Left hindlimb (tissue), 1 donor: ENCODE measurements at places on chromosomes 5 and 9.

DNA sequence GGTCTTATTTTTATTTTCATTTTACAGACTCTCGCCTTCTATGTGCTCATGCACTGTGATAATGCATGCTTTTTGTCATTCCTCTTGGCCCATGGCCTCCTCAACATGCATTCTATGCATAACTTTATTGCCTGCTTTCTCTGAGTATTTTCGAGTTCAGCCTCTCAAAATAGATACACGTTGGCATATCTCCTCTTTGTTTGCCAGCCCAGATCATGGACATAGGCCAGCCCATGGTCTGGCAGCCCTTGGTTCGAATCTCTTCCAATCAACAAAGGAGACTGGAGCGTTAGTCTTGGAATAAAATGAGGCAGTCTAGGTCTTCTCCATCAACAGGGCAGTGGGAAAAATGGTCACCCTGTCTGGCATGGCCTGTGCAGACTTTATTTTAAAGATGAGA is 279.5 kb upstream of the ADAMTS16 start:
- no peak for DNase-seq

DNA sequence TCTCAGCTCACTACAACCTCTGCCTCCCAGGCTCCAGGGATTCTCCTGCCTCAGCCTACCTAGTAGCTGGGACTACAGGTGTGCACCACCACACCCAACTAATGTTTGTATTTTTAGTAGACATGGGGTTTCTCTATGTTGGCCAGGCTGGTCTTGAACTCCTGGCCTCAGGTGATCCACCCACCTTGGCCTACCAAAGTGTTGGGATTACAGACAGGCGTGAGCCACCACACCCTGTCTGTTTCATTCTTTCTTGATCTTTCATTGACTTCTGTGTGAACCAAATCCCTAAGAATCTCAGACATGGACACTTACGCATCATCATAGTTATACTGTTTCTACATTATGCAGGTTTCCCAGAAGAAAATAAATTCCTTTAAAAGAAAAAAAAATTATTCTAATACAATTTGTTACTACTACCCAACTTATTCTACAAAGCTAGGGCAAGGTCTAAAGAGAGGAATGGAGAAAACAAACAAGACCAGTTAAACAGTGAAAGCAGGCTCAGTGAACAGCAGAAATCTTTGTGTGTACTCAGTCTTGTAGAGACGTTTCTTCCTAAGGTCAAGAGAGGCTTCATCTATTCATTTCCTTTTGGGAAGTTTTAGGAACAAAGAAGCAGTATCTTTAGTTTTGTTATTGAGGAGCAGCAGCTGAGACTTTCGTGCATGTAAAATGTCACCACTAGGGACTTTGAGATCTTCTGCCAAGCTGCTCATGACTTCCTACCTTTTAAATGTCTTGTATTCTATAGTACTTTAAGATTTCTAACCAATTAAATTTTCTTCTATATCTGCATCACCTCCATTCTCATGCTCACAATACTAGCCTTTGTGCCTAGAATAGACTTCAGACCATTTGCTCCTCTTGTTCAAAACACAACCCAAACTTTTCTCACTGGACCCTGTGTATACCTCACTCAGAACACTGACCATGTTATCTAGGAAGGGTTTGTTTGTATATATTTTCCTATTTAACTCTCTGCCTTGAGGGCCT is 5.6 kb upstream of the HMGCR start:
- no peak for DNase-seq

DNA sequence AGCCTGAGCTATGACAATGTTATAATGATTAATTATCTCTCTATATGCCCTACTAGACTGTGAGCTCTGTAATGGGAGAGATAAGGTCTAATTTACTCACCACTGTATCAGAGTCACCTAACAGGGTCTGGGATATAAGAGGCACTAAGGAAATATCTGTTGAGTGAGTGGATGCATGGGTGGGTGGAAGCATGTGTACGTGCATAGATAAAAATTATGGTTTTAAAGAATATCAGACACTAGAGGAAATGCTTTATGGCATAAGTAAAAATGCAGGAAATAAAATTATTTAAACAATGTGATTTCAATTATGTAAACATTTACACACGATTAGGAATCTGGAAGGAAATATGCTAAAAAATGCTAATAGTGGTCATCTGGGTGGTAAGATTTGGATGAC is 137.8 kb downstream of the SPOCK1 start:
- DNase-seq: no peak

GRCh38 chr5:151569132-151570046 is 21.7 kb downstream of the FAT2 start:
- no peak for DNase-seq

- DNase-seq: no peak
Observed at GRCh38 chr5:94463739-94464138, 154.7 kb downstream of the KIAA0825 start.

- no peak for DNase-seq
Observed at GRCh38 chr5:10576790-10577189, 12.9 kb downstream of the ANKRD33B start.

DNA sequence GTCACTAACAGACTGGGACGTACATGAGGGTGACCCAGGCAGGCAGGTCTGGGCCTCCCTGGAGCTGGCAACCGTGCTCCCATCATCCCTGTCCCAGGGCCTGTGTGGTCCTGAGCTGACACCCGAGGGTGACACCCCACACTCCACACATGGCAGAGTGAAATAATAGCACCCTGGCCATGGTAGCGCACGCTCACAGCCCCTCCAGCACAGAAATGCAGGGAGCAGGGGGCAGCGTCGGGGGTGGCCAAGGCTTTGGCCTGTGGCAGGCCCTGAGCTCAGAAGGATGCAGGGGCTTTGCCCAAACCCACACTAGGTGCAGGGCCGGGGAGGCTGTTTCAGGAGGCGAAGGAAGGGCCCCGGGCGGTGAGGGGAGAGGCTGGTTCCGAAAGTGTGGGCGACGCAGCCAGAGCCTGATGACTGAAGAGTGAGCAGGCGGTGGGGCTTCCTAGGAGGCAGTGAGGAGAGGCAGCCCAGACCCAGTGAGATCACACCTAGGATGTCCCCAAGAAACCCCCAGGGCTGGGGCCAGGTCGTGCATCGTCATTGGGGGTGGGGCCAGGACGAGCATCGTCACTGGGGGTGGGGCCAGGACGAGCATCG is 12.9 kb downstream of the OR2V2 start:
- DNase-seq: no peak

DNA sequence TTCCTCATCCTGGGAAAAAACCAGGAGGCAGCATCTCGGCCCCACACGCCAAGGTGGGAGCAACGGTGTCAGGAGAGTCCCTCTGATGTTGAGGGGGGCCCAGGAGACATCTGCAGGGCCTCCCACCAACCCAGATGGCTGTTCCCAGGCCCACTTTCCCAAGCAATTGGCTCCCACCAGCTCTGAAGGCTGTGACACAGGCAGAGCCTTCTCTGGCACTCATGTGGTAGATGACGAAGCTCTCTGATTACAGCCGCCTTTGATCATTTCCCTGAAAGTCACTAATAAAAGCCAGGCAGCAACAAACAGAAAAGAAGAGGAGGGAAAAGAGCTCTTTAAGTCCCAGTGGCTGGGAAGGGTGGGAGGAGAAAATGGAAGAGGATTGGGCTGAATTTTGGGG is 226.5 kb downstream of the CDK5RAP2 start:
- no peak for DNase-seq

DNA sequence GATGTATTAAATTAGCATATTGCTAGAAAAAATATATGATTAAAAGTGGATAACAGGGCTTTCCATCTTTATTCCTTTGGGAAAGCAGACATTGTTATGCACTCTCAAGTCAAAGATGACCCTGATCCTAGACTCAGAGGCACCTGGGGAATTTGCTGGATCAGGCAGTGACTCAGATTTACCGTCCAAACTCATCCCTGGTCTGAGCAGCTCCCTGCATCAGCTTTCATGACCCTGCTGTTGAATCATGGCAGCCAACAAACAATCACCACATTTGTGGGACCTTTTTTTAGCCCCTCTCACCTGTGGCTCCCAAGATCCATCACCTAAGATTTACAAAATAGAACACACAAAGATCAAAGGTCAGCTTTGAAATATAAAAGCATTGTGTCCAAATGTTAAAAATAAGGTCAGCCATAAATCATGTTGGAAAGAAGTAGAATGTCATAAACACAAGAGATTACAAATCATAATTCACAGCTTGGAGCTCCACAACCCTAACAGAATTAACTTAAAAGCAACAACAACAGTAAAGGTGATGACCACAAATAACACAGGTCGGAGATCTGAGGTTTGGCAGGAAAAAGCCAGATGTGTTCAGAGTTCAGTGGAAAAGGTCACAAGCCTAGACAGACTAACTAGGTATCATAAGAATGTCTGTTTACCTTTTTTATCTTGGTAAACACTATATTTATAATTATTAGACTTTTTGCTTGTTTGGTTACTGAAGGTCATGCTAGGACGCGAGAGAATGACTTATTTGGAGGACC is 55.5 kb downstream of the ZFAND5 start:
- no peak for DNase-seq

GRCh38 chr9:35553670-35554543 is 51.2 kb upstream of the TESK1 start:
- peak; percentile 72 for DNase-seq

DNA sequence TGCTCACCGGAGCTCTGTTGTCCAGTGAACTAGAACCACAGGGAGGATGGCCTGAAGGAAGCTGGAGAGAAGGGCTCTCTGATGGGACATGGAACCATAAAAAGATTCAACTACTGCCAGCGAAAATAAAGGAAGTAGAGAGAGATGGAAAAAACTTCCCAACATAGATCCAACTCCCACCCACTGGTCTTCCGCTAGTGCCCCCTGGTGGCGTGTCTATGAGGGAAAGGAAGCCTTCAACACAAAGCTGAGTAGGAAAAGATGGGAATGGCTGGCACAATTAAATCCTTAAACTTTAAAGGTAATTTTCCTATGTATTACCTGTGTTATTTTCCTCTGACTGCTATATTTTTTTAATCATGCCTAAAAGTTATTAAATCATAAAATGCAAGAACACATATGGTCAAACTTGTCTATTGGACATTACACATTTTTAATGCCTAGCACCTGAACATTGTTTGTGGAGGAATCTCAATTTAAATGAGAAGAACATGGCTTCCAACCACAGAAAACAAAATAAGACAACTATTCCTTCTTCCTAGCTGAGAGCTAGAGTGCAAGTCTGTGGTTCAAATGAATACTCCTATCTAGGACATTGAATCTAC is 51.5 kb downstream of the CEP120 start:
- DNase-seq: no peak

DNA sequence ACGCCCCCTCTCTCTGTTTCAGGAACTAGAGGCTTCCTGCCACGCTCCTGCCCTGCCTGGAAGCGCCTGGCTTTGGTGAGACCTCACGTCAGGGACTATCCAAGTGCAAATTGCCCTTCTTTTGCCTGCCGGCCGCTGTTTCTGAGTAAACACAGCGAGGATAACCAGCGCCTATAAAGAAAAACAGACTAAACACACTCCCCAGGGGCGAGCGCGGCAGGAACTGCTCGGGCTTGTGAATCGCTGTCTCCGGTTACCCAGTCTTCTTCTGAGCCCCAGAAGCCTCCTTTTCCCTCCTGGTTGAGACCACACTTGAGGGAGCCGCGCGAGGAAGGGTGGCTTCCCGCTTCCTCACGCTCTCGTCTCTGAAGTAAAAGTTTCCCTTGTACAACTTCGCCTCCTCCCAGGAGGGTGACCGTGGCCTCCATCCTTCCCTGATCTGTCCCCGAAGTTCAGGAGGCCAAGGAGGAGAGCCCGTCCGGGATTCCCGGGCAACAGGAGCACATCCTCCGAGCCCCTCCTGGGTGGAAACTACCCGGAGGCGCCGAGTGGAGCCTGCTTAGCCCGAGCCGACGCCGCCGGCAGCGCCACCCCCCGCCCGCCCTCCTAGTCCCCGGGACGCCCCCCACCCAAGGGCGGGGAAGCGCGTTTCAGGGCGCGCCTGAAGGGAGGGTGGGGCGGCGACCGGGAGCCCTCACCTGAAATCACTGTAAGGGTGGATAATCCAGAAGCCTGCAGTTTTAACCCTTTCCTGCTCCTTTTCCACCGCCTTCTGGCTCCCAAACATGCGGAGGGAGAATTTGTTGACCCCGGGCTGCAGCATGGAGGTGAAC is 993 bp downstream of the HCN1 start:
- no peak for DNase-seq

DNA sequence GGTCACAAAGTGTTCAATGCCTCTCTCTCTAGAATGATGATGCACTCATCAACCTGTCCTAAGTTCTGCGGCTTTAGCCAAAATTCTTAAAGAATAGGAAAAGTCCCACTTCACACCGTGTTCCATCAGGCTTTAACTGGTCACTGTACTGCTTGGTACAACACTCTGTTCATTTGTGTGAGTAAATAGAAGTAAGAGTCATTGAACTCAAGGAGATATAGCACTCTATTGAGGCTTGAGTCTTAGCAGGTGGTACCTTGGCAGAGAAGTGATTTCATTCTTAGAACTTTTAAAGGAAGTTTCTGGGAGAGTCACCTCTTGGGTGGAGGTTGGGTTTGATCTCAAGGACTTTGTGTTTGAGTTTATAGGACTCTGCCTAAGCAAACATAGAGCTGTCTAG is 92.6 kb downstream of the TENT4A start:
- DNase-seq: no peak

DNA sequence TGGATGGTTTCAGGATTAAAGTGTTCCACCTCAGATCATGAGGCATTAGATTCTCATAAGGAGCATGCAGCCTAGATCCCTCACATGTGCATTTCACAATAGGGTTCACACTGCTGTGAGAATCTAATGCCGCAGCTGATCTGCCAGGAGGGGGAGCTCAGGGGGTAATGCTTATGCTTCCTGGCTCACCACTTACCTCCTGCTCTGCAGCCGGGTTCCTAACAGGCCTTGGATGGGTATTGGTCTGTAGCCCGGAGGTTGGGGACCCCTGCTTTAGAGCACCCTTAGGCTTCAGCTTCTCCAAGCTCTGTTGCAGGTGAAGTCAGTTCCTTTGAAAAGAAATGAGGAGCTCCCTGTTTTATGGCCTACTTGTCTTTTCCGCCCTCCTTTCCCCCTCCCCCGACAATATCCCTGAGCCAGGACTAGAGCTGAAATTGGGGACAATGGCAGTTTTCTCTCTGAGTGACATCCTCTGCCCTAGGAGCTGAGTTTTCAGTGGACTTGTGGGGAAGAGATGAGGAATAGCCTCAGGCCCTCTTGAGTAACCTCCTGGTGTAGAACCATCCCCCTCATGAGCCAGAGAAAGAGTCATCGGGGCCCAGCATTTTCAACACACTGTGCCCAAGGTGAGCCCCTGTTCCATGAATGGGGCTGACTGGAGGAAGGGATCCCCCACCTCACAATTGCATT is 16.2 kb upstream of the MAT2B start:
- DNase-seq: no peak

GRCh38 chr5:43367909-43368669 is 44.1 kb downstream of the CCL28 start:
- no peak for DNase-seq
